ENCODE measurements at places on chromosomes 5 and 9.

DNA sequence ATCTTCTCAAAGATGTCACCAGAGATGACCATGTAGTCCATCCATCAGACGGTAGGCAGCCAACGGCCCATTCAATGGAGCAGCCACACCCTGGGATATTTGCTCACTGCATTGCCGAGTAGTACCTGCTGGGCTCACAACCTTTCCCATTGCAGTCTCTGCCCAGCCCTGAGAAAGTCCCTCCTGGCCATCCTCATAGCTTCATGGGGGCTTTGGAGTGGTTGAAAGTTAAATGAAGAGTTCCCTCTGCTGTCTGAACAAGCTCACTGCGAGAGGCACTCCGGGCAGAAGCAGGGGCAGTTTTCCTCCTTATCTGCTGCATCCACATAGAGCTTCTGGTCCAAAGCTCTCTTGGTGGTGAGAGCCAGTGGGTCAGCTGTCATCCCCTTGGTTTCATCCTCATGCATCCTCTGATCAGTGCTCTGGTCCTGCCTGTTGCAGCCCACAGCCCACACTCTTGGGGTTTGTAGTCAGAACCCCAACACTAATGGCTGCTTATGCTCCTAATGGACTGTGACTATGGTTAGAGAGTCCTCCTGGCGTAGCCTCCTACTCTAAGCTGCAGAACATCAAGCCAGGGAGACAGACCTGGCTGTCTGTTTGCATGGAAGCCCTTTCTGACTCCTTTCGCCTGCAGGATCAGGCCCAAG is 23.3 kb downstream of the TNFSF8 start:
- DNase-seq, result no peak

DNA sequence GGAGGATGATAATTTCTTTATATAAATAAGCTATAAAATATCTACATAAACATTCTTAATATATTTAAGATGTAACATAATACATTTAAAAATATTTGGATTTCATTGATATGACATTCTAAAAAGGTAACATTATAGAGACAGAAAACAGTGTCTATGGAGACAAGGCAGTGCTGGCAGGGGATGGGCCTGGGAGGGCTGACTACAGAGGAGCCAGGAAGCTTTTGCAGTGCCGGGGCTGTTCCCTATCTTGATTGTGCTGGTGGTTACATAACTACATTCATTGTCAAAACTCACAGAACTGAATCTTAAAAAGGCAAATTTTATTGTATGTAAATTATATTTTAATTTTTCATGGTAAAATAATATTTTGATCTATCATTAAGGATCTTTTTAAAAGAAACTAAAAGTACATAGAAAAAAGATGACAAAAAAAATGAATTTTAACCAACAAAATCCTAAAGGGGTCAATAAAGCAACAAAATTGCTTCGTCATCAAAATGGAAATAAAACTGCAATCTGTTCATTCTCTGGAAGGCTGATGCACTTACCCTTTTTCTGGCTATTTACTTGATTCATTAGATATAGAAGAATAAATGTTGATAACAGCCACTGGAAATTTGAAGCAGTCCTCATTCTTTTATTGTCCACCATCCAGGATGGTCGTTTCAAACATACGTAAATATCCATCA is 26.3 kb downstream of the LIFR start:
- DNase-seq, result no peak

GRCh38 chr5:72314571-72315172 is 5.4 kb downstream of the MRPS27 start:
- no peak for DNase-seq

DNA sequence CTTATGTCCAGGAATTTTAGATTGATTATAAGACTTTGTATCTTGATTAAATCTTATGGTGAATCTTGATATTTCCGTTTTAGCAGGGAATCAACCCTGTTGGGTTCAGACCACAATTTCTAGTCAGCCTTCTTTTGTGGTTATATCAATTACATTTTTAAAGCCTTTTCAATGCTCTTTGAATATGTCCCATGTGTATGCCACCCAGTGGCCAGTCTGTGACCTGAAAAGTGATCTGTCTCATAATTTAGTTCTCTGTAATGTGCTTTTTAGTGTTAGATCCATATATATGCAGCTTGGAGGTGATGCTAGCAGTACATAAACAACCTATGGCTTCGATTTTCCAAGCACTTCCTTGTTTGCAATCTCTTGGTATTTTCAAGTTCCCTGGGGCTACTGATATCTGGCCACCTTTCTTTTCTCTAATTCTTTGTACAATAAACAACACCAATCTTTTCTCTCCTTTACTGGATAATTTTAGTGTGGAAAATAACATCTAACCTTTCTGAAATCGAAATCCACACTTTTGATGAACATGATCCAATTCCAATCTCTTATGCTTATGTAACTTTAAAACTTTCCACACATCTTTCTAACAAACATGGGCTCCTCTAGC is 28.8 kb downstream of the PDE8B start:
- DNase-seq, result no peak

GRCh38 chr5:35754481-35754880 is 102.2 kb upstream of the IL7R start:
- DNase-seq, result no peak

DNA sequence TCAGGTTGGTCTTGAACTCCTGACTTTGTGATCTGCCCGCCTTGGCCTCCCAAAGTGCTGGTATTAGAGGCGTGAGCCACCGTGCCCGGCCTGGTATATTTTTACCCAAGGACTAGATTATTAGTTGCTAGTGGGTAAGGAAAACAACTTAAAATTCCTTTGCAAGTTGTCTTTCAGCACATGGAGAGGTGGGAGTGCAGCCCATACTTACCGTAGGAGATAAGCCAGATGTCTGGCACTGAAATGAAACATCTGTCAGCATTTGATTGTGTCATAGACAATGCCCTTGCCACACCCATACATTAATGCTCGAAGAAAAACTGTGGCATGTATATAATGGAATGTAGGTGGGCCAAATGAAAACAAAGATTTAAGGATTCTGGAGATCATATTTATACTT is 36.6 kb upstream of the ANKH start:
- DNase-seq, result no peak

DNA sequence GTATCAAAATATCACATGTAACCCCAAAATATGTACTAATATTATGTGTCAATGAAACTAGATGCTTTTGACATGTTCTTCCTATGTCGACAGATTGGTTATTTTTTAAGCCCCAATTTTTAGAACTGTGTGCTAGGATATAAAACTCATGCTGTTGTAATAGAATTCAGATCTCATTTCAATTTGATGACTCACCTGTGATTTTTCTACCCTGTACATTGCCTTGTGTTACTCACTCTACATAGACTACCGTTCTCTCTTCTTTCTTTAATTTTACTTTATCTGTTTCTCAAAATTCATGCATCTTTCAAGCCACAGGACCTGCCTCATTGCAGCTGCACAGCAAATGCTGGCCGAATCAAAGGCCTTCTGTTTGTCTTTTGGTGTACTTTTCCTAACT is 284.5 kb downstream of the MAT2B start:
- no peak for DNase-seq

- DNase-seq, result no peak
Measured at GRCh38 chr9:72443855-72444254, 77.6 kb upstream of the TMC1 start.

GRCh38 chr5:64507264-64507605 is 1.4 kb downstream of the RGS7BP start:
- DNase-seq, result no peak

- DNase-seq, result no peak
Measured at GRCh38 chr5:149519601-149520000, 31.6 kb downstream of the CSNK1A1 start.

DNA sequence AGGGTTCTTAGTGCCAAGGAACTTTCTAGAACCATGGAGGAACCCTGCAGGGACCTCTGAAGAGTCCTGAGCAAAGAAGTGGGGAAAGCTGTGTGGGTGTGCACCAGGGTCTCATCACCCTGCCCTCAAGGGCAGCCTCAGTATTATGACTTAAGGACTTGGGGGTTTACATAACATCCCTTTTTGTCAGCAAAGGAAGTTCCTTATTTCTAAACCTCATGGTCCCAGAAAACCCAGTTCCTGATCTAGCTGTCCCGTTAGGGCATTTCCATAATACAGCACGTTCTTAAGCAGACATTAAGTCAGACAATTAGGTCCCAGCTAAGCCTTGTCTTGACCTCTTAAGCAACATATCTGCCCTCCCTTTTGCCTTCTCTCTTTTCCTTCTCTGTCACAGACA is 57.3 kb downstream of the DAPK1 start:
- no peak for DNase-seq

DNA sequence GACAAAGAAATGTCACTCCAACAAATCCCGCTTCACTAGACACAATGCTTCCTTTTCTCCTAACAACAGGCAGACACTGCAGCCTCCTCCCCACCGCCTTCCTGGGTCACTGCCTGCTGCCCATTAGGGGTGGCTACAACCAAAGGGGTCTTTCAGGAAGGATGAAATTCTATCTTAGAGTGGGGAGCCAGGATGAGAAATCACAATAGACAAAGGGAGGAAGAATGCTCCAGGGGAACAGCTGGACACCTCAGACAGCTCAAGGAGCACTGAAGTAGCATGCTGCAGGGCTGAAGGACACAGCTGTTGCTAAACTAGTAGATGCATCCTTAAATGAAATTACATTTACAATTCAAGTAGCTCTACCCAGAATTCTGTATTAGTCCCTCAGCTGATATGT is 54.2 kb downstream of the PRELID2 start:
- no peak for DNase-seq

- no peak for DNase-seq
Measured at GRCh38 chr9:91433180-91433579, 9.5 kb upstream of the NFIL3 start.

DNA sequence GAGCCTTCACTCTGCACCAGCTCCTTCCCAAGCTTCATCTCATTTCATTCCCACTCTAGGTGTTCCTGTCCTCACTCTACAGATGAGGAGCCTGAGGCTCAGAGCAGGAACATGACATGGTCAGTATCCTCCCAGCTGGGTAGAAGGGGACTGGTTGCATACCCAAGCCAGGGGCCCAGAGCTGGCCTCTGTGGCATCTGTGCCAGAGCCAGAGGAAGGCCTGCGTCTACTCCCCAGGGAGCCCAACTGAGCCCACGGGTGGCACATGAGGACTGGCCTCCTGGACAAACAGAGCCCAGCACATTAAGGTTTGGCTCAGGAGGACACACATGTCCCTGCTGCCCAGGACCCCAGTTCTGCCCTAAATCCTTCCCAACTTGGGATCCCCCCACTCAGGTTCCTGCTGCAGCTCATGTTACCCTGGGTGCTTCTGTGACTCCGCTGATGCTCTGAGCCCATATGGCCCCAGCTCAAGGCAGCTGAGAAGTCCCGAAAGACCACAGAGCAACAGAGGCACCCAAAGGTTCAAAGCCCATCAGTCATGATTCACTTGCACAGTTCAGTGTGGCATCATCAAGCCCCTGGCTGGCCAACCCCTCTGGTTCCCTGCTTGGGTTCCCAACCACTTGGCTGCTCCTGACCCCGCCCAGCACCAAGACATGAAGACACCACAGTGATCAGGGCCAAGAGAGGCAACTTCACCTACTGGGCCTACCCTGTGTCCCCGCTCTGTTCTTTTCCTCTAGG is 8.5 kb upstream of the NEURL1B start:
- DNase-seq, result no peak

Data from activated T-cell treated with anti-CD3 and anti-CD28 coated beads for 1 hour (primary cell).